ENCODE measurements at places on chromosomes 5 and 9.

DNA sequence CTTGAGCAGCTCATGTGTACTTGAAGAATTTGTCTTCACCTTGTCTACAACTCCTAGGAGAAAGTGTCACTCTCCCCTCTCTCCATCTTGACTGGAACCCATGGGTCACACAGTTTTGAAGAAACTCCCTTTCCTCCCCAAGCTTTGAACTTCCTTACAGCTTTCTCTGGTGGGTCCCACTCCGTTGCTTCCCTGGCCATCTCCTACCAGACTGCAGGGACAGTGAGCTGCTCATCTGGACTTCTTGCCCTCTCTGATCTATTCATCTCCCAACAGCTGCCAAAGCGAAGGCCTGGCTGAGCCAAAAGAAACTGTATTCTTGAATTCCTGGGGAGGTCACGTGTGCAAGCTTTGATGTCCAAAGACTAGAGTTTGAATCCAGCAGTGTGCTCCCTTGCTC, 22.7 kb upstream of the CXCL14 start:
- no peak for DNase-seq

DNA sequence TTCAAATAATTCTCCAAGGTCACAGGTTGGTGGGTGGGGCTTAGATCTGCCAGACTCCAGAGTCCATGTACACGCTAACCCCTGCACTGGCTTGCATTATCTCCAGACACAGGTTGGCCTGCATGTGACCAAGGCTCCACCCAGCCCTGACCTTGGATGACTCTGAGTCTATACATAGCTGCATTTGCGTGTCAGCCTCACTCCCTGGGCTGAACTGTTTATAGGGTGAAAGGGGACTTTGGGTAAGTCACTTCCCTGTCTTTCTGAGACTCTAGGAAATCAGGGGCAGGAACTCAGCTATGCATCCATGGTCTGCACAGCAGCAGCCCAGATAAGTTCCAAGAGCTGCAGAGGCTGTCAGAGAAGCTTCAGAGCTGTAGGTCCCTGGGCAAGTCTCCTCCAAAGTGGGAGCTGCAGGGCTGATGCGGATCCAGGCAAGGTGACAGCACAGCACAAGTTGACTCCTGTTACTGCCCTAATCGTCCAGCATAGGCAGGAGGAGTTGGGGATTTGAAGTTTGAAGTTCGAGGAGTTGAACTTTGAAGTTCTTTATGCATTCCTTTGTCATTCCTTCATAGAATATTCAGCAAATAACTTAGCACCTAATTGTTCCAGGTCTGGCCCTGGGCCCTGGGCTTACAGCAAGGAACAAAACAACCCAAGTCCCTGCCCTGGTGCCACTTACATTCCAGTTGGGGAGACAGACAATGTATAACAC, 53.4 kb downstream of the SLC22A5 start:
- DNase-seq, result peak; percentile 65

DNA sequence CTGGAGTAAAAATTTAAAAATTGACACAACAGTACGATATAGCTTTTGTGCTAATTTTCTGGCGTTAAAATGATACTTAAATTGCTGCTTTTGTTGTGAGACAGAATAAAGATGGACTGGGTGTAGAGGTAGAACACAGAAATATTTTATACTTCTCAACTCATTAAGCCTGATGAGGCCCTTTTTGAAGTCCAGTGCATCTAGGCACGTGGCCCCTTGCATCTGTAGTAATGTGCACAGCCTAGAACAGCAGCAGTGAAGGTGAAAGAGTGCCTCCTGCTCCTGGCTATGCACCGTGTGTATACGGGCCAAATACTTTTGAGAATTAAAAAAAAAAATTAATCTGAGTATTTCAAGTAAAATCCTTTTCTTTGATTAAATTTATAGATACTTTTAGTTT, 115.6 kb downstream of the XRCC4 start:
- no peak for DNase-seq

DNA sequence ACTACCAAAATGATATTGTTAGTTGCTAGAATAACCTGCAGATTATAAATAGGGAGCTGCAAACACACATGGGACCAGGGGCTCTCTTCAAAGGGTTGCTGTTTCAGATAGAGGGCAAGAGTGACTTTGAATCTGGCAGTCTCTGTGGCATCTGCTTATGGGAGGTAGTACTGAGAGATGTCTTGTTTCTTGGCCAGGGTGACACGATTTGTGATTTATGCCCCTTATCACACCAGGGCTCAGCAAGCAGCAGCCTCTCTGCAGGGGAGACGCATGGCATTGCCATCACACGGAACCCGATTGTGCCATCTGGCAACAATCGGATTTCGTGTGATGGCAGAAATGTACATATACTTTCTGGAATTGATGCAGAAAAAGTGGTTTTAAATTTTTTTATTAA, 615.6 kb downstream of the ZNF608 start:
- no peak for DNase-seq

Data from GM23248 (cell line).